Head of caudate nucleus (tissue), 42 donors: ENCODE measurements at places on chromosomes 11 and 22.

GRCh38 chr22:27273853-27274252, 527.7 kb downstream of the MN1 start:
- DNase-seq: no peak

GRCh38 chr11:27363576-27364117, 632 bp upstream of the CCDC34 start:
- DNase-seq: no peak

DNA sequence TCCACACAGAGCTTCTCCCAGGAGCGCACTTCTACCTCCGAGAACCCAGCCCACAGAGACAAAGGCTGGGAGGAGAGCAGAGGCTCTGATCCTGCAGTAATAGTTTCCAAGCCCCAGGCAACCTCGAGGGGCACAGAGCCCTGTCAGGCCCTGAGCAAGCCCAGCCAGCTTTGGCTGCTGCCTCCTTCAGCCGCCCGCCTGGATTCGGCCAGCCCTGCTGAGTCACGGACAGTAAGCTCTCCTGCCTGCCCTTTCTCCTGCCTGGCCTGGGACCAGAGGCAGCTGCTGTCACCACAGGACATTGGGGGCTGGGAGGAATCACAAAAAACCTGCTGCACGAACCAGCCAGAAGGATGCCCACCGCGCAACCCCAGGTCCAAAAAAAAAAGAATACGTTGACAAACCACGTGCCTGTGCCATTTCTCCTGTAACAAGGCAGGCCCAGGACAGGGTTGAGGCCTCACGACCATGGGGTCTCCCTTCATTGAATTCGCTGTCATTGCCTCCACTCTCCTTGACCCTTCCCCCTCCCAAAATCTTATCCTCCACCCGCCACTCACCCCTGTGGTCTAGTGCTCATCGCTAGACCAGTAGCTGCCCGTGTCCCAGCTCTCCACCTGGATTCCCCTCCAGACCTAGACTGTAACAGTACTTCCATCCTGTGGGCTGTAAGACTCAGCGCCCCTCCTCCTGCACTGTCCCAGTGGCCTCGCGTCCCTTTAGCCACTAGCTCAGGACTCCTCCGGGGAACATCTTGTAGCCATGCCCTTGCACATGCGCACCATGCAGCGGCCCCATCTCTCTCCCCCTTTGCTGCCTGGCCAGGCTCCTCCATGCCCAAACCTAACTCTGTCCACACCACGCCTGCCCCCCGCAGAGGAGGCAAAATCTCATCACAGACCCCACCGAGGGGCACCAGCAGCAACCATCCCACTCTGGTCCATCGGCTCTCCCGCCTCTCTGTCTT, 7.4 kb upstream of the SLC22A12 start:
- no peak for DNase-seq

- peak; percentile 72 for DNase-seq
Observed at GRCh38 chr11:129289350-129290040, 86.2 kb upstream of the BARX2 start.
